AG08396 (cell line): ENCODE measurements at places on chromosomes 6 and 20.

- DNase-seq = no peak
Observed at GRCh38 chr20:43903953-43904826, 10.5 kb upstream of the TOX2 start.

- DNase-seq = no peak
Observed at GRCh38 chr20:35295058-35295457, 2.8 kb upstream of the FAM83C start.

GRCh38 chr6:38095054-38095453 lies 275.5 kb downstream of the ZFAND3 start:
- peak; percentile 43 for DNase-seq

DNA sequence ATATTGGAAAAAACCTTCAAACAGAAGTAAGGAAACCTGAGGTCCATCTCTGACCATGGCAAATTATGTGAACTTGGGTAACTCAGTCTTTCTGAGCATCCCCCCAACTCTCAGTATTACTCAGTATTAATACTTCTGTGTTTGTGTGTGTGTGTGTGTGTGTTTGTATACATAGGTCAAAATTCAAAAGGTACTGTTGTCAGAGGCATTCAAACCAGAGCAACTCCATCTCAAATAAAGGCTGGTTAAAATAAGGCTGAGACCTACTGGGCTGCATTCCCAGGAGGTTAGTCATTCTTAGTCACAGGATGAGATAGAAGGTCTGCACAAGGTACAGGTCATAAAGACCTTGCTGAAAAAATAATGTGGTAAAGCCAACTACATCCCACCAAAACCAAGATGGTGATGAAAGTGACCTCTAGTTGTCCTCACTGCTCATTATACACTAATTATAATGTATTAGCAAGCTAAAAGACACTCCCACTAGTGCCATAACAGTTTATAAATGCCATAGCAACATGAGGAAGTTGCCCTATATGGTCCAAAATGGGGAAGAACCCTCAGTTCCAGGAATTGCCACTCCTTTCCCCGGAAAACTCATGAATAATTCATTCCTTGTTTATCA lies 33.3 kb upstream of the SLC22A16 start:
- peak; percentile 12 for DNase-seq
